ENCODE measurements at places on chromosomes 3 and 15.

DNA sequence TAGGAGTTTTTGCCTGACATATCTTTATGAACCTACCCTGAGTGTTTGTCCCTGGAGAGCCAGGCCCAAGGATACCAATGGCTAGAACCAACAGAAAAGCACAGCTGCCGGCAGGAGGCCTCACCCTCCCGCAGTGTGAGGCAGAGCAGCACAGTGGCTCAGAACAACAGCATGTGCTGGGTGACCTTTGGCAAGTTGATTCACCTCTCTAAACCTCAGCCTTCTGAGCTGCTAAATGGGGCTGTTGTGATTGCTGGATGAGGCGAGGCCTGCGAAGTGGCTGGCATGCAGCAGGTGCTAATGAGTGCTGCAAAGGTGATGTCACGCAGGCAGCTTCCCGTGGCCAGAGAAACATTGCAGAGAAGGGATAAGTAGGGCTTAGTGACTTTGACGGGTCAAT lies 23.3 kb downstream of the IDH2 start:
- DNase-seq = no peak

GRCh38 chr3:152195206-152195605 lies 73.5 kb upstream of the MBNL1 start:
- DNase-seq = no peak

GRCh38 chr15:57509126-57509525 lies 82.6 kb upstream of the MYZAP start:
- DNase-seq = no peak

DNA sequence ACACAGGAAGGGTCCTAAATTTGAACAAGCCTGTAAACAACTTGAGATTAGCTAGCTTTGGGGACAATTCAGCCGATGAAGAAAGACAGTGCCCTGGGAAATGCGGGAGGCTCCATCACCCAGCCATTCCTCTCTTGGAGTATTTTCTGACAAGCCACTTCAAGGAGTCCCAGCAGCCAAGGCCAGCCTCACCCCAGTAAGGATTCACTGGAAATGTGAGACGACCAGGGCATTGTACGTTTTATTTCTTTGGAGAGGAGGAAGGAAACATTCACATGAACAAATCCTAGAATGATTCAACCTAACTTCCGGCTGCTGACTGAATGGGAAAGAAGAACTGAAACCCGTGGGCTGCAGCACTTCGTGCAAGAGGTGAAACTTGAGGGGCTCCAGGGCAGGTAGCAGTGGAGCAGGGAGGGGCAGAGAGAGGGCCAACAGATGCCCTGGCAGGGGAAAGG lies 116.4 kb upstream of the ARHGEF3 start:
- no peak for DNase-seq

GRCh38 chr3:115814778-115815380 lies 191.6 kb downstream of the GAP43 start:
- peak; percentile 75 for DNase-seq

DNA sequence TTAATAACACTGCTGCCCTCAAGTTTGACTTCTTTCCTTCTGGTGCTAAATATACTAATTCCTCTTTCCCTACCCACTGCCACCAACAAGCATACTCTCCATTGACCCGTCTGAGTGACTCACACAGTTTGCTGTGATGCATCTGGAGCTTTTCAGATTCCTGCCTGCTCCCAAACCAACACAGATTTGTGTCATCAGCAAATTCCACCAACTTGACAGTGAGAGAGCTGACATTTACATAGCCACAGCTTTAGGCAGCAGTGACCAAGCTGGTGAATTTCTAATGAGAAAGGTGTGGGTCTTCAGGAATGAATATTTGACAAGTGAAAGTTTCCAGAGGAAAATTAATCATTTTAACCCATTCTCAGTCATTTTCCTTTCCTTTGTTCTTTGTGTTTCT lies 96.5 kb upstream of the PRICKLE2 start:
- DNase-seq = no peak

GRCh38 chr3:117565777-117566176 lies 856.2 kb downstream of the TUSC7 start:
- no peak for DNase-seq

- no peak for DNase-seq
Observed at GRCh38 chr15:59039225-59039624, 51.8 kb downstream of the RNF111 start.

- DNase-seq = no peak
Observed at GRCh38 chr15:40081691-40082194, 26.9 kb downstream of the BMF start.

DNA sequence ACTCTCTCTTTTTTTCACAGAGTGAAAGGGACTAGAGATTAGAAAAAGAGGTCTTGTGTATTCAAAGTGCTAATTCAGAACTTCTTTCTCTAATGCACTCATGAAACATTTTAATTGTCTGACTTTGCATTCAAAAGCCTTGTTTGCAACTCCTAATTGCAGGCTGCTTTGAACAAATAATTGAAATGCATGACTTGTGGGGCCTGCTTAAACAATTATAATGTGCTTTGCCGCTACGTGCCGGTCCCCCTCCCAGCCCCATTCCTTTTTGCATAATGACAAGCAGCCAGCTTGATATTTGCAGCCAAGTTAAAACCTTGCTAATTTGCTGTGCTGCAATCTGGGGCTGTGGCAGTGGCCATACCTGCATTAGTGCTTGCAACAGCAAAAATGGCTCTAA lies 114.5 kb downstream of the FOXB1 start:
- no peak for DNase-seq

DNA sequence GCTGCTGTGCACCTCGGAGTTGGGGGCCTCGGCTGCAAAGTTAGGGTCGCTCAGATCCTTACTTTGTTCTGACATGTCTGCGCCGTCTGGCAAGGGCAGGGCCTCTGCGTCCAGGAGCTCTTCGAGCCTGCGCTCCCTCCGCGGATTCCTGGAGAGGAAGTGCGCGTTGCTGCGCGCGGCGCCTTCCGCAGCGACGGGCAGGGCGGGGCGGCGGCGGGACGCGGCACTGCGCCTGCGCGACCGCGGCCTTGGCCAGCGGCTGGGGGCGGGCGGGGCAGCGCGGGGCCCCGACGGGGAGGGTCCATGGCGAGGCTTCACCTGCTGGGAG lies at the start of gene NDN:
NDN (minus strand) TSS at position 163 of the 328 bp plus-strand sequence; CDS start at position 75, 88 bp downstream.
- no peak for DNase-seq

- no peak for DNase-seq
Observed at GRCh38 chr15:23797747-23798446, 110.8 kb upstream of the NDN start.

- no peak for DNase-seq
Observed at GRCh38 chr3:119352034-119352609, 57.9 kb downstream of the ARHGAP31 start.

DNA sequence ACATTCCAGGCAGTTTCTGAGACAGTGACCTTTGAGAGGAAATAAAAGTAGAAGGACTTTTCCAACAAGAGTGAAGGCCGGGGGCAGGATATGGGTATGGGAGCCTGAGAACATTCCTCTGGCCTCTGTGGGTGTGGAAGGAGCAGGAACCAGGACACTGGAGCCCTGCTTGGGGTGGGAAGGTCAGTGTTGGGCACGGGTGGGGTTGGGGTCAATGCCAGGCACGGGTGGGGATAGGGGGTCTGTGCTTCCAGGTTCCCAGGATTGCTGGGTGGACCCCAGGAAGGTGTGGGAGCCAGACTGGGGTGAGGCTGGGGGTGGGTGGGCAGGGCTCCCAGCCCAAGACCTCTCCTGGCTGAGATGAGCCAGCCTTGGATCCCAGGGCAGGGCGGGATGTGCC lies 163.5 kb downstream of the NSMCE3 start:
- no peak for DNase-seq

DNA sequence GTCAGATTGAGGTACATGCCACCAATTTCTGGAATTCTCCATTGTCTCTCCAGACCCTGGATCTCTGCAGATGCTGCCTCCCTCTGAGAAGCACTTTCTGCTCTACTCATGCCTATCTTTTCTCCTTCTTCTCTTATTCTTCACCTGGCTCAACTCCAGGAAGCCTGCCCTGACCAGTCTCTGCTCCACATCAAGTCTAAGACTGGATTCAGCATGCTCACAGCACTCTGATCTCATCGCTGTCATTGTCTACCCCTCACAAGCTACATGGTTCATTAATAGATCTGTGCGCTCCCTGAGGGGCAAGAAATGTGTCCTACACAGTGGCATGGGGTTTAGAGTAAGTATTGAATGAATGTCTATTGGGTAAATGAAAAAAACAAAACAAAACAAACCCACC lies 38.7 kb downstream of the CCR4 start:
- DNase-seq = no peak

- DNase-seq = no peak
Observed at GRCh38 chr15:29159771-29160455, 109.7 kb downstream of the NSMCE3 start.

GRCh38 chr3:53776494-53777101 lies 69.6 kb downstream of the CHDH start:
- no peak for DNase-seq

DNA sequence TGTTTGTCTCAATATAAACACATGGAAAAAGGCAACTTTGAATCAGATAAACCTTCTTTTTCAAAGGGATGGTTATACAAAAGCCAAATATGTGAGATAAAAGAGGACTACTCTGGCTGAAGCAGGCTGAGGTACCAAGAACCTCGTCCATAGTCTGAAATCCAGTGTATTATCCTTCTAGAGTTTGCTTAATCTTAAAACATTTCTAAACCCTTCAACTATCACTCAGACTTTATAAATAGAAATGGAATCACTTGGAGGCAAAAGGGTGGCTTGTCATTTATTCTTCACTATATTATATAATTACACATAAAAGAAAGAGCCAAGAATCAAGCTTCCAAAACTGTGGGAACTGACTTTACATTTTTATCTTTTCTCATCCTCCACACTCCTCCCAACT lies 303.6 kb downstream of the PLCL2 start:
- DNase-seq = no peak

GRCh38 chr3:119831941-119832371 lies 50.1 kb downstream of the NR1I2 start:
- no peak for DNase-seq

DNA sequence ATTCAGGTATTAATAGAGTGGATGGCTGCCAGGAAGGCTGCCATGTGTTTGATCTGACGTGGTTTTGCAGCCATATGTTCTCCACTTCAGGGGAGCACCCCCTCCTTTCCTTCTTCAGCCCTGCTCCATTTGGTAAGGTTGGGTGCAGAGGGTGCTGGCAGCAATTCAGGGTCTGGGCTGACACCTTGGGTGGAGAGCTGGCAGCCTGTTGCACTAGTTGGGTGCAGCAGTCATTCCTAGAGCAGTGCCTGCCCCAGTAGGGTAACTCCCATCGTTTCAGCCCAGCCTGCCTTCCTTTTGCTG lies 1.5 kb downstream of the TYRO3 start:
- no peak for DNase-seq

DNA sequence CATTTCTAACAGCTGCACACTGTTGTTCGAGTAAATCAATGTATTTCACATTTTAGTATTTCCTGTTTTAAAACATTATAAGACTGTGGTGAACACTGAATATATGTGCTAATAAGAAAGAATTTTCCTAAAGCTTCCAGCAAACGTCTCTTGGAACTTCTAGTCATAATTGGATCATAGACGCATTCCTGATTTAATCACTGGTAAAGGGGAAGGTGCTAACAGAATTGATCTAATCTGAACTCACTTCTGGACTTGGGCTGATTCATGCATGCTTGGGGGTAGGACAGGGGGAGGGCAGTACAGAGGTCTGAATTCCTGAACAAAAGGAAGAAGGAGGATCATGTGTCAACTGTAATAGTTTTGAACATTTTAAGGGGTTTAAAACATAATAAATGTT lies 7.3 kb upstream of the LEKR1 start:
- DNase-seq = no peak

DNA sequence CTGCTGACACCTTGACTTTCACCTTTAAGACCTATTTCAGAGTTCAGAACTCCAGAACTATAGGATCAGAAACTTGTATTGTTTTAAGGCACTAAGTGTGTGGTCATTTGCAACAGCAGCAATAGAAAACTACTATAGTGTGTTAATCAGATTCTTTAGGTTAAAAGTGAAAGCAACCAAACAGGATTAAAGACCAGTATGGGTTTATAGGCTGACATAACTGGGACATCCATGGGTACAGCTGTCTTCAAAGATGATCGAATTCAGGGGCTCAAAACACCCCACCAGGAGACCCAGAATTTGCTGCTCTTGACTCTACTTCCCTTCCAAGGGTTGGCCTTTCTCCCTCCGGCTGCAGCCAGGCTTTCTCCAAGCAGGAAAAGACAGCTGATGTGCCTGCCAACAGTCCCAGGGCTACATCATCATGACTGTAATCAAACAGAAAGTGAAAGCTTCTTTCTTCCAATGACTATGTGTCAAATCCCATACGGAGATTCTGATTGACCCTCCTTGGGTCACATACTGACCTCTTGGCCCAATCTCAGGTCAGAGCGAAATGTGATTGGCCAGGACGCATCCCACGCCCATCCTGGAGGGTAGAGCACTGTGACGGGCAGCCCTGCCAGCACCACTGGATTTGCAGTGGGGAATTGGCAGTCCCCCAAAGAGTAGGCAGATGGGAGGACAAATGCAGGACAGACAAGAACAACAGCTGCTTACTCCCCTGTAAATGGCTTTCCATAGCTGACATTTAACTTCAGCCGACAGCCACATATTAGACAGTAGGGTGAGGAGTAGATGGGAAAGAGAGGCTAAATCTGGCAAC lies 51.4 kb upstream of the RNF7 start:
- DNase-seq = no peak

DNA sequence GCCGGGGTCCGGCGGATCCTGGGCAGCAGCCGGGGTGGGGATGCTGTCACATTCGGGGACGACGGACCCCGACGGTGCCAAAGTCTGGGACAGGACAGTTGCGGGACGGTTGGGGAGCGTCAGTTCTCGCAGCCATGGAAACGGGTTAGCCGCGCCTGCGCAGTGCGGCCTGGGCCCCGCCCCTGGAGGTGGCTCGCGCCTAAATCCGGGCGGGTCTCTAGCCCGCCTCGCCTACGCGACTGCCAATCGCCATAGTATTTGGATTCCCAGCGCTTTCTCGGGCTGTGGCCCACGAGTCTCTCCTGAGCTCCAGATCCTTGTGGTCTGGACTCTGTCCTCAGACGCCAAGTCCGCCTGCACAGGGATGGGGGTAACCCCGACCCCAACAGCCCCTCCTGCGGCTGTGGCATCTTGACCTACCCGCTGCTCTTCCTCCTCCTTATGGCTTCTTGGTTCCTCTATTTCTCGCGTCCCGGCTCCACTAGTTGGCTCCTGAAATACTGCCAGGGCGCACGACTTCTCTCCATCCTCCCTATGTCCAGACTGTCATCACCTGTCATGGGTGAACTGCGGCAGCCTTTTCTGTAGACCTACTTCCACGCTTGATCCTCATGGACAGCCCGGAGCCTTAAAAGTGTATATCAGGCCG lies at the start of gene ZMYND10:
ZMYND10 (minus strand) TSS at position 147 of the 649 bp plus-strand sequence. CDS start 153 bp downstream, outside the sequence.
- DNase-seq = no peak

GRCh38 chr3:127693336-127693843 lies 20.6 kb downstream of the ABTB1 start:
- no peak for DNase-seq
